ENCODE measurements at places on chromosomes 7 and 10.

GRCh38 chr7:154347700-154348266 is 295.6 kb downstream of the DPP6 start:
- no peak for DNase-seq

- DNase-seq, result no peak
Observed at GRCh38 chr10:48187713-48188485, 86.6 kb downstream of the FRMPD2 start.

DNA sequence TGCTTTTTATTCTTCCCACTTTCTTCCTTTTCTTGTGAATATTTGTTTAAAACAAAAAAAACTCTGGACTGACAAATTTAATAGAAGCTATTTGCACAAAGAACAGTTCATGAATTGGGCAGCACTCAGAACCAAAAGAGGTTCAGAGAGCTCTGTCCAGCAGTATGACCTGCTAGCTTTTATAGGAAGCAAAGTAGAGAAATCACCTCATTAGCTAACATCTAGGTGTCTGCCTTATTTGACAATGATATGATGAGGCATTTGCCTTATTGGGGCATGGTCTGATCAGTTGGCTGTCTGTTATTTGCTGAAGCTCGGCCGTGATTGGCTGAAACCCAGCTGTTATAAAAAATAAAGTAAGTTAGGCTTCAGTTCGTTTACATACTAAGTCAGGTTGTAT is 819 bp upstream of the TRIM4 start:
- DNase-seq, result no peak

GRCh38 chr7:149729983-149730801 is 43.2 kb downstream of the ZNF467 start:
- peak; percentile 61 for DNase-seq

- no peak for DNase-seq
Observed at GRCh38 chr10:114504769-114505579, 100.7 kb upstream of the AFAP1L2 start.

- DNase-seq, result no peak
Observed at GRCh38 chr10:123153486-123154091, 613 bp upstream of the BUB3 start.

GRCh38 chr7:70630818-70631457 is 501.0 kb upstream of the GALNT17 start:
- no peak for DNase-seq

DNA sequence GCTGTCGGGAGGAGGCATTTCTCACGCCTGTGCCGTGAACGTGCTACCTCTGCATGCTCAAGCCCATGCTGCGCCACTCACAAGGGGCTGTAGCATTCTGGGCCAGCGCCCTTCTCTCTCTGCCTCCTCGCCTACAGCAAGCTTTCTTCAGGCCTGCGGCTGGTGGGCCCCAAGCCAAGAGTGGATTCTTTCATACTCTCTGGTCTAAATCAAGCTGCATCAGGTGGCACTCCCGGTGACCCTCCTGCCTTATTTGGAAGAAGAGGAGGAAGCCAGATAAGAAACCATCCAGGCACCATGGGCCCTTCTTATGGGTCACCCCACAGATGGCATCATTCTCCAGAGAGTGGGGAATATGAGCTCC is 86.7 kb upstream of the DUSP5 start:
- no peak for DNase-seq

- no peak for DNase-seq
Observed at GRCh38 chr10:13925971-13926780, 339.4 kb downstream of the PRPF18 start.

DNA sequence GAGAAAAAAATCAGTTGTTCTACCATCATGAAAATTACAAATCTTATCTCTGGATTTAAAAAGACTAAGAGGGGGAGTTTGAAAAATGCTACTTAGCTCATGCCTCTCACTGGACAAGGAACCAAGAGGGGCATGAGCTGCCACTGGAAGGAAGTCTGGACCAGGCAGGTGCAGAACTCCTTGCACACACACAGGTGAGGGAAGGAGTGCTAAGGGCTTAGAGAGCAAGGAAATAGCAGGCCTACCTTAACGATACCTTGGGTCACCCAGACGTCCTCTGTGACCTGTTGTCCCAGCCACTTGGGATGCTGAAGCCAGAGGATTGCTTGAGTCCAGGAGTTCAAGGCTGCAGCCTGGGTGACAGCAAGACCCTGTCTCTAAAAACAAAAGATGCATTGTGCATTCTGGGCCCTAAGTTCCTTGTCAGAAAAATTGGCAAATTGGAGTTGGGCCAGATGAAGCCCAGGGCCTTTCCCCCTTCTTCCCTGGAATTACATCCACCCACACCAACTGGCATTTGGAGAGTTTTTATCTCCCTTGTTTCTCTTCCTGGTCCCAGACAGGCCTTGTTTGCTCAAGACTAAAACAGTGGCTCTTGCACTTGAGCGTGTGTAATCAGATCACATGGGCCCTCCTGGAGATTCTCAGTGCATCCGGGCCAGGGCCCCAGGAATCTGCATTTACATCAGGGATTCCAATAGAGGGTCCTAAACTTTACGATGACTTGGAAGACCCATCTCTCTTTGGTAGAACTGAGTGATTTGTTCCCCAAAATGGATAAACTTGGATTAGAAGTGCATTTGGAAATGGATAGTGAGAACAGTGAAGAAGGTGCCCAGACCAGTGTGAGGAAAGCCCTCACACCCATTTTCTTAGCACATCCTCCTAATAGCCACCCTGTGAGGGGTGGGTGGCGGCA is 3.0 kb downstream of the DDIT4 start:
- no peak for DNase-seq

DNA sequence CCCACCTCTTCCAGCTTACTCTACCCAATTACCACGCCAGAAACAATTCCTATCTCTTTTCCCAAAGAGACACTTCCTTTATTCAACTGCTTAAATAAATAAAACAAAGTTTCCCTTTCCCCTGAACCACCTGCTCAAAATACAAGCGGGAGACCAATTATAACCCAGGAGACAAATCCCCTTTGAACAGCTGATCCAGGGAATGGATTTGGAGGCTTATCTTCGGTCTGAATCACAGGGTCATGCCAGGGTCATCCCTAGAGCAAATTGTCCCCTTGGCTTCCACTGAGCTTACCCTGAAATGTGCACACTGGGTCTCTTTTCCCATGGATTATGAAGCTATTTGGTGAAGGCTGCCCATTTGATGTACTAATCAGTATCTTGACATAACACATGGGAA is 99.9 kb upstream of the JAZF1 start:
- DNase-seq, result no peak

DNA sequence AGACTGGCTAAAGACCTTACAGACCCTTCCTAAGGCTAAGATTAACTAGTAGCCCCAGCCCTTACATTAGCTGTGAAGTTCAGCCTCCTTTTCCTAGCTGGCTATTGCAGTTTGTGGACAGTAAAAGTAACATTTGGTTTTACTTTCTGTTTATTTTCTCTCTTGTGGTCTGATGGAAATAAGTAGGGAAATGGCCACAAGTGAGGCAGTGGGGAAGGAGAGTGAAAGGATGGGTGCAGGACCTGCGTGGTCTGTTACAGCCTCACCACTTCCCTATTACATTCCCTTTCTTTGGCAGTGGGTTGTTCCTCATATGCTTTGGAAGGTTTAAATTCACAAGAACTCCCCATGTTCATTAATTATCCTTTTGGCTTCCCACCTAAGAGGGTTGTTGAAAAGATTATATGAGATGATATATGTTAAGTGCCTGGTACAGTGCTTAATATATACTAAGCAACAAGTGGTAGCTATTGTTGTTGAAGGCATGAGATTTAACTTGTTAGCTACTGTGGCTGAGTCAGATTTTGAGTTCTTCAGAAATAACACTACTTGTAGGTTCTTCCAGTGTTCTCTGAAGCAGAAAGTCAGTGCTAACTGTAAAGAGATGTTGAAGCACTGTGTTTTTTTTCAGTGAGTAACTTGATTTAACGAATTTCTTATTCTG is 181.7 kb downstream of the ST7 start:
- no peak for DNase-seq

GRCh38 chr7:35781200-35781701 is 19.6 kb upstream of the SEPTIN7 start:
- DNase-seq, result no peak

DNA sequence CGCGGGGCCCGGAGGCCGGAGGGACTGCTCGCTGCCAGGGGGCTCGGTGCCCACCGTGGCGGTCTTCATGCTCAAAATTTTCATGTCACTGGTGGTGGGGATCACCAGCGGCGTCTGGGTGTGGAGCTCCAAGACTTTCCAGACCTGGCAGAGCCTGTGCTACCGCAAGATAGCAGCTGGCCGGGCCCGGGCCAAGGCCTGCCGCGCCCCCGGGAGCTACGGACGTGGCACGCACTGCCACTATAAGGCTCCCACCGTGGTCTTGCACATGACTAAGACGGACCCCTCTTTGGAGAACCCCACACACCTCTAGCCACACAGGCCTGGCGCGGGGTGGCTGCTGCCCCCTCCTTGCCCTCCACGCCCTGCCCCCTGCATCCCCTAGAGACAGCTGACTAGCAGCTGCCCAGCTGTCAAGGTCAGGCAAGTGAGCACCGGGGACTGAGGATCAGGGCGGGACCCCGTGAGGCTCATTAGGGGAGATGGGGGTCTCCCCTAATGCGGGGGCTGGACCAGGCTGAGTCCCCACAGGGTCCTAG is 2.0 kb downstream of the FZD9 start:
- no peak for DNase-seq

GRCh38 chr7:45703911-45704682 is 129.9 kb downstream of the ADCY1 start:
- DNase-seq, result peak; percentile 52

GRCh38 chr10:63266391-63267316 is 133.5 kb downstream of the NRBF2 start:
- DNase-seq, result no peak

DNA sequence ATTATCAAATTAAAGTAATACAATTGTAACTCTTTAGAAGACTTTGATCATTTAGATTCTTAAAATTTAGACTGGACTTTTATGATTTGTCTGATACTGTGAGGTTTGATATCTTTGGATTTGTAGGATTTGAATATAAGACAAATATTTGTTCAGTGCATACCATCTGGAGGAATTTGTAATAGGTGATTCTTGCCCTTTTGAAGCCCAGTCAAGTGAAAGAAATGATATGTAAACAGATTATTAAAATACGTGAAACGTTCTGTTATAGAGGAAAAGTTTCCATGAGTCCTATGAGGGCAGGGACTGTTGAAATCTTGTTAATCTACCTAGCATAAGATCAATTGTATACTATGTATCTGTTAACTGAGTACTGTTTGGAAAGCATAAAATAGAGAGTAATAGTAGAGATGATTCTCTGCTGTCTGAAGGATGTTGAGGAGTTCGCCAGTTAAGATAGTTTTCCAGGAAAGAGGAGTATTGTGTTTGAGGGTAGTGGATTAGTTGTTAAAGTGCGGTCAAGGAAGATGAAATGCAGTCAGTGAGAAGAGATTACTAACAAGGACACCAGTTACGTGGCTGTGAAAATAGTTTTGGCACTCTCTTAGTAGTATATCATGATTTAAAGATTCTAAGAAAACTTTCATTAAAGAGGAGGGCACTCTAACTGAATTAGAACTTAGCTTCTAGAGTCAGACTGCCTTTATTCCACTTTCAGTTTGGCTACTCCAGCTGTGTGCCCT is 14.4 kb downstream of the PDCD4 start:
- DNase-seq, result no peak

GRCh38 chr10:73991884-73992245 is 6.1 kb upstream of the VCL start:
- no peak for DNase-seq

GRCh38 chr7:147103224-147103623 is 986.6 kb downstream of the CNTNAP2 start:
- no peak for DNase-seq

GRCh38 chr7:102918845-102919244 is 6.0 kb downstream of the LRRC17 start:
- no peak for DNase-seq

DNA sequence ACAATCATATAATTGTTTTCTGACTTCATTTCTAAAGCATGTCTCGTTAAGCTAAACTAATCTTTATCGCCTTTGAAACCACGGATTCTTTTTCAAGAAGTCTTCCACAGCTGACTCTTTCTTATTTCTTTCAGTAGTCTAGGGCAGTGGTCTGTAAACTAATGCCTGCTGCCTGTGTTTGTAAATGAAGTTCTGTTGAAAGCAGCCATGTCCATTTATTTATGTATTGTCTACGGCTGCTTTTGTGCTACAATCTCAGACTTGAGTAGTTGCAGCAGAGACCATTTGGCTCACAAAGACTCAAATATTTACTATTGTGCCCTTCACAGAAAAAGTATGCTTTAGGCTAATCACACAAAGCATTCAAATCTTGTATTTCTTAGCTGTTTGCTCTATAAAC is 20.3 kb upstream of the ABLIM1 start:
- DNase-seq, result no peak

GRCh38 chr10:69732147-69732825 is 69.4 kb upstream of the COL13A1 start:
- no peak for DNase-seq

GRCh38 chr10:113493882-113494301 is 59.0 kb upstream of the HABP2 start:
- DNase-seq, result no peak

DNA sequence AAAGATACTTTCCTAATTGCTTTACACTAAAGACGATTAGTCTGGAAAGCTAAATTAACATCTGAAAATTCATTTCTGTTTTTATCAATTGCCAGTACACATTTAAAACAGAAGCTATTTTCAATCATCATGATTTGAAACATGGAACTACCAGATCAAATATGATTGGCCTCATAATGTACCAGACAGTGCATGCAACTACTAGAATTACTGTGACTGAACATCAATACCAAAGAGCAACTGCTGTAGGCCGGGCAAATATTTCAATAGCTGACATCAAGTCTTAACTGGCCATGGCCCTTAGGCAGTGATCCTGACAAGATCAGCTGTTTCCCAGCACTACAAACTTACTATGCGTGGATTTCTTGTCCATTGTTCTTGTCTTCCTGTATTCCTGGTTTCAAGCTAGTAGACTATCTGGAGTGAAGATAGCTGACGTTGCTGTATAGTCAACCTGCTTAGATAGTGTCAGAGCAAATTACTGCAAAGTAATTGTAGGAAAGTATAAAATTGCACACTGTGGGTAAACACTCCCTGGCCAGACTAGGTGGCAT is 21.7 kb upstream of the WNT16 start:
- DNase-seq, result no peak

- DNase-seq, result no peak
Observed at GRCh38 chr10:624605-625332, 64.7 kb downstream of the DIP2C start.

- DNase-seq, result no peak
Observed at GRCh38 chr7:131898418-131898817, 342.0 kb upstream of the PODXL start.

- DNase-seq, result no peak
Observed at GRCh38 chr7:2299131-2299829, 15.0 kb downstream of the SNX8 start.

GRCh38 chr7:129123510-129123857 is 21.0 kb upstream of the TSPAN33 start:
- DNase-seq, result no peak

- no peak for DNase-seq
Observed at GRCh38 chr10:2047679-2048078, 310.4 kb upstream of the ADARB2 start.
